CD8-positive, alpha-beta T cell (primary cell): ENCODE measurements at places on chromosomes 13 and 19.
A peak's percentile ranks its signal among the peaks of the same experiment; 100 is the strongest.

GRCh38 chr13:46051968-46052318 lies 603 bp downstream of the ZC3H13 start:
- no peak for DNase-seq

GRCh38 chr19:16623576-16623975 lies 4.4 kb downstream of the MED26 start:
- DNase-seq: no peak

DNA sequence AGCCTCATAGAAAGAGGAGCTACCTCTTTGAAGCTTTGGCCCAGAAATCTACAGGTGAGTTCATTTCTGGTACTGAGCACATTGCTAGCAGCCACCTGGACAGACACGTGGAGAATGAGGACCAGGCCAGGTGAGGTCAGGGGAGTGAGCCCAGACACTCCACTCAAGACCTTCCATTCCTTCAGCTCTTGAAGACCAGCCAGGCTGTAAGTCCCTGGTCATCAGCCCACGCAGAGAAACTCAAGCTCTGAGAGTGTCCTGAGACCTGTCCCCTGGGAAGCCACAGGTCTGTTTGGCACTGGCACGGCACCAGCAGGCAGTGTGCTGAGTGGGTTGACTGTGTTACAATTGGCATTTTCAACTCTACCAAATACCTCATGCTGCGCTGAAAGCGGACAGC lies 27.4 kb downstream of the C13orf42 start:
- no peak for DNase-seq

DNA sequence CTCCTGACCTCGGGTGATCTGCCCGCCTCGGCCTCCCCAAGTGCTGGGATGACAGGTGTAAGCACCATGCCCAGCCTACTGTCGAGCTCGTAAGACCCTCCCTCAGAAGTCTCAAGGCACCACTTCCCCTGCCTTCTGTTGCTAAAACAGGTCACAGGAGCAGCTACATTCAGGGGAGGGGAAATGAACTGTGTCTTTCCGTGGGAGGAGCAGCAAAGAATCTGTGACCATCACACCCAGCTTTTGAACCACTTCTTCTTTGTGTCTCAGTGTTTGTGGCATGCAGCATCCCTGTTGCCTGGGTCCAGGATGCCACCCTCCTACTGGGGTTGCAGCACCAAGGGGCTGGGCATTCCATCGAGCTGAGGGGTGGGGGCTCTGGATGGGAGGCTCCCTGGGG lies 7.7 kb upstream of the CSNK1G2 start:
- no peak for DNase-seq

DNA sequence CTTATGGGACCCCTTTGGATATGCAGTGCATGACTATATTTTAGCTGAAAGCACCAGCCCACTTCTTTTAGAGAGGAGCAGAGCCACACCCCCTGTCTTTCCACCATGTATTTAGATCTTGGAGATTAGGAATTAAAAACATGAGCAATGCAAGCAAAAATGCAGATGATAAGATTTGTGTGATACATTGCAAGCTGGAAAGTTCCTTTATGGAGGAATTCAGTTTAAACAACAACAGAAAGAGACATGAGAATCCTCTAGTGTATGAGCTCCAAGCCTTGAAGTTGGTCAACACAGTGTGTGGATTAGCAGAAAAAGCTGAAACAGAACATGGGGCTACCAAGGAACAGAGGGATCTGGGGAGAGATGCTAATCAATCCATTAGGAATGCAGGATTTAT lies 529.8 kb upstream of the NBEA start:
- DNase-seq: no peak

DNA sequence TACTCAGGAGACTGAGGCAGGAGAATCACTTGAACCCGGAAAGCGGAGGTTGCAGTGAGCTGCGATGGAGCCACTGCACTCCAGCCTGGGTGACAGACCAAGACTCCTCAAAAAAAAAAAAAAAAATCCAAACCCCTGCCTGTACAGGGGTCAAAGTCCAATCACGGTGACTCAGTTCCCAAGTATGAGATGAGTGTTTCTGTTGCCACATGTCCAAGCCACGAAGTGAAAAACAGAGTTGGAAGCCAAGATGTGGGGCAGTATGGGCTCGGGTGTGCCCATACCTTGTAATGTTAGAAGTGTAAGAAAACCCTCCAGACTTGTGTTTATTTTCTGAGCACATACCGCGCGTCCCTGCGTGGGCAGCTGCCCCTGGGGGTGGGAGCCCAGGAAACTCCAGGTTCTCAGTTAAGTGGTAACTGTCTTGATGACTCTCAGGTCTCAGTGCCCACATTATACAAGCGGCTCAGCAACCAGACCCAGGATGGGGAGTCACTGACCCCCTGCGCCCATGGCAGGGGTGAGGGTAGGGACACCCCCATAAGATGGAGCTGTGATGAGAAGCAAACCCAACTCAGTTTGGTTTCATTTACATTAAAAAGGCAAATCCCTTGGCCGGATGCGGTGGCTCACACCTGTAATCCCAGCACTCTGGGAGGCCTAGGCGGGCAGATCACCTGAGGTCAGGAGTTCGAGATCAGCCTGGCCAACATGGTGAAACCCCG lies 1.2 kb upstream of the GPX4 start:
- no peak for DNase-seq

- no peak for DNase-seq
Measured at GRCh38 chr13:34128661-34129060, 310.7 kb downstream of the RFC3 start.

- peak; percentile 30 for DNase-seq
Measured at GRCh38 chr13:41054212-41054877, 7.0 kb upstream of the WBP4 start.

DNA sequence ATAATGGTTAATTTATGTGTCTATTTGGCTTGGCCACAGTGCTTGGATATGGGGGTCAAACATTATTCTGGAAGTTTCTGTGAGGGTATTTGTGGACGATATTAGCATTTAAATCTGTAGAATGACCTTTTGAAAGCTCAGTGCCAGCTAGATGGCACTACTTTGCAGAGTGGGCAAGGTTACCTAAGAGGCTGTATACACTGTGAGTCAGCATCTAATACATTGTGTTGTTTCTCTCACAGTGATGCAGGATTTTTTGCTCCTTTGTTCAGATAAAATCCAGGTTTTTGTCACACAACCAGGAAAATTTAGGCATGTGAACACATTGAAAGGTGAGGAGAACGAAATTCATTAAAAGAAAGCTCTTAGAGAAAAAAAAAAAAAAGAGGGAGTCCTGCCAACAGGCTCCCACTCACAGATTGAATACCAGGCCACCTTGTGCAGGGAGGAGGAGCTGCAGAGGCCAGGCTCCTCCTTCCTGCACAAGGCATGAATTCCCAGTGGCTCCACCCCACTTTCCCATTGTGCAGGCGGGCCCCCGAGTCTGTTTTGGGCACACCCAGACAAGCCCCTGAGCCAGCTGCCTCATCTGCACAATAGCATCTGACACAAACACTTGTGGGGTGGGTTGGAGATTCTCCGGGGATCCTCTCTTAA lies 551.0 kb upstream of the ATXN8OS start:
- DNase-seq: no peak
